DMS79 treated with DMSO at 0.1 percent for 48 hours (cell line): ENCODE measurements at places on chromosomes 2 and 18.

- no peak for DNase-seq
Observed at GRCh38 chr2:85588645-85589044, 4.4 kb downstream of the VAMP5 start.

GRCh38 chr2:221283896-221284545, 288.1 kb downstream of the EPHA4 start:
- DNase-seq = no peak

- DNase-seq = no peak
Observed at GRCh38 chr2:58484629-58485028, 243.5 kb upstream of the FANCL start.

GRCh38 chr2:219627103-219628100, at the start of gene SLC4A3:
Gene SLC4A3 (plus strand): TSS chr2:219627630. CDS start chr2:219627993, 363 bp downstream.
- DNase-seq = peak; percentile 19

DNA sequence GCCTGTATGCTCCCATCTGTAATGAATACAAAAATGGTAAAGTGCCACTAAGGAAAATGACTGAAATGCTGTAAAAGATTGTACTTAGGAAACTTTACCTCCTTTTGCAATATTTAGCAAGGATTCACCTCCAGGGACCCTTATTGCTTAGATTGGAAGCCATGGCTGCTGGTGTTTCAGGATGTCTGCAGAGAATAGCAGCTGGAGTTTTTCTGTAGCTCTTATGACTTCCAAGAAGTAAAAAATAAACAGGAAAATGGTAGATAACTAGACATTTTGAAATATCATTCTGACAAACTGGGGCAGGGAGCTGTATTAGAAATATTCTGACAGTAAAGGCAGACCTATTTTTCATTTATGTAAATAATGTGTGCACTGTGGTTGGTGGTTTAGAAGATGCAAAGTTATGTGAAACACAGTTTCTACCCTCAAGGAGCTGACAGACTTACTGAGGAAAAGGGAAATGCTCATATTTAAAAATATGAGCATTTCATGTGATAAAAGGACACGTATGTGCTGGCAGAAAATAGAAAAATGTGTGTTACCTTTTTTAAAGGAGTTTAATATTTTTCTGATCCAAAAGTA, 224.9 kb upstream of the BOD1L2 start:
- DNase-seq = no peak

GRCh38 chr2:12844511-12844910, 127.8 kb downstream of the TRIB2 start:
- DNase-seq = no peak

- DNase-seq = no peak
Observed at GRCh38 chr2:40155728-40156127, 296.2 kb downstream of the SLC8A1 start.

DNA sequence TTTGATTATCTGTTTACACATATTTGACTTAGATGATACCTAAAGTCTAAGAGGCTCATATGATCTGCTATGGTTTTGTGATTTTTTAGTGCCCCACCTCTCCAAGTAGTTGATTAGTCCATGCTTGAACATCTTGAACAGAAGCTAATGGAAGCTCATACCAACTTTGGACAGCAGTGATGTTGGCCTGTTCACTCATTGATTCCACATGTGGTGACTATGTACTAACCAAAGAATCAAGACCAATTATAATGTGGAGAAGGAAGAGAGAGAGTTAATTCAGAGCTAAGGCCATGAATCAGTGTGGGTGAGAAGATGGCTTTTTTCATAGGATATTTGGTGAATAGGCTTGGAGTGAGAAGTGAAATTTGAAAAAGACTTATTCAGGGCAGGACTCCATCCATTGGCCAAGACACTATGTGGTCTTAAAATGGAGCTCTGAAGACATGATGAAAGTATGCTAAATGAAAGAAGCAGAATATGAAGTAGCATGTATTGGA, 178.3 kb upstream of the TWIST2 start:
- DNase-seq = no peak

GRCh38 chr2:197045115-197045514, 118.6 kb upstream of the PGAP1 start:
- DNase-seq = no peak
